ENCODE measurements at places on chromosomes 1 and 21. TPM values are rescaled to one million over a fixed set of nuclear protein-coding genes. Genes with fewer than 3 reads are reported as not detected.

GRCh38 chr1:30702823-30703222 is 20.6 kb downstream of the MATN1 start:
- peaks cover 3% of the 10 kb centered on the region for H3K36me3 ChIP-seq
- no peak for DNase-seq

GRCh38 chr1:169184812-169185211 is 78.3 kb downstream of the ATP1B1 start:
- H3K27ac ChIP-seq = no peak overlapping the region
- no peak overlapping the region for H3K4me3 ChIP-seq
- H3K27me3 ChIP-seq = no peaks in the 10 kb centered on the region
- no peaks in the 10 kb centered on the region for H3K4me1 ChIP-seq
- no peak for DNase-seq
- H3K36me3 ChIP-seq = peaks cover 3% of the 10 kb centered on the region

DNA sequence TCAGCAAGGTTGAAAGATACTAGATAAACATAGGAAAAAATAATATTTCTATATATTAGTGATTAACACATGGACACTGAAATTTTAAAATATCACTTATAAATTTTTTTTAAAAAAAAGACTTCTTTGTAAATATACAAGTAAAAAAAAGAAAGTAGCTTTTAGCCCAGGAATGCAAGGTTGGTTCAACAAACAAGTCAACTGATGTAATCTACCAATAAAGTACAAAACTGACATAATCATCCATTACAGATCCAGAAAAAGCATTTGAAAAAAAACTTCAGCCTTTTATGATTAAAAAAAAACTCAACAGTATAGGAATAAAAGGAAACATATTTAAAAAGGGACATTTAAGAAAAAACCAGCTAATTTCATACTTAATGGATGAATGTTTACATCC is 48.4 kb downstream of the TRMT1L start:
- H3K4me1 ChIP-seq = no peaks in the 10 kb centered on the region
- H3K36me3 ChIP-seq = peaks cover 3% of the 10 kb centered on the region
- no peak overlapping the region for H3K27ac ChIP-seq
- no peak overlapping the region for H3K4me3 ChIP-seq
- DNase-seq = no peak

The CFAP45 gene
- total RNA-seq = 6.3 TPM

The EXTL1 gene
- total RNA-seq = not detected

GRCh38 chr1:246930830-246931548 is 759 bp downstream of the AHCTF1 start:
- peaks cover 4% of the 10 kb centered on the region for H3K36me3 ChIP-seq
- DNase-seq = peak; percentile 53
- H3K4me1 ChIP-seq = peaks cover 35% of the 10 kb centered on the region

GRCh38 chr1:219402925-219403324 is 210.0 kb downstream of the ZC3H11B start:
- H3K36me3 ChIP-seq = peaks cover 5% of the 10 kb centered on the region
- no peak for DNase-seq
- no peaks in the 10 kb centered on the region for H3K4me1 ChIP-seq
- peaks cover 7% of the 10 kb centered on the region for H3K27me3 ChIP-seq
- no peak overlapping the region for H3K4me3 ChIP-seq
- H3K27ac ChIP-seq = no peak overlapping the region

The PTBP2 gene
- total RNA-seq = 25.9 TPM

DNA sequence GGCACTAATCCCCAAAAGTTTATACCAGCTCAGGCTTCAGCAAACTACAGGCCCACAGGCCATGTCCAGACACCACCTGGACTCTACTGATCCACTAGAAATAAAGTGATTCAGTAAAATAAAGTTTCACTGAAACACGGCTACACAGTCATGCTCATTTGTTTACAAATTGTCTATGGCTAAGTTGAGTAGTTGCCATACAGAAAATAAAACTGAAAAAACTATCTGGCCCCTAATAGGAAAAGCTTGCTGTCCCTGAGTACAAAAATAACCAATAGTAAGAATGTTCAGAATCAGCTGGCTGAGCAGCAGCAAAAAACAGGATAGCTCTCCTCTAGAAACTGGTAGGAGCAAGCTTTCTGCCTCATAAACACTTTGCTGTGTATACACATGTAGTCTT is 221.5 kb downstream of the RERE start:
- no peak overlapping the region for H3K4me3 ChIP-seq
- H3K36me3 ChIP-seq = no peaks in the 10 kb centered on the region
- H3K4me1 ChIP-seq = peaks cover 4% of the 10 kb centered on the region
- DNase-seq = no peak
- H3K27me3 ChIP-seq = no peaks in the 10 kb centered on the region
- no peak overlapping the region for H3K27ac ChIP-seq

The PLA2G2F gene
- not detected for total RNA-seq

The FALEC gene
- total RNA-seq = not detected

The GLRX2 gene
- total RNA-seq = 7.0 TPM

- DNase-seq = no peak
- no peak overlapping the region for H3K27ac ChIP-seq
- peaks cover 19% of the 10 kb centered on the region for H3K4me1 ChIP-seq
These were observed 9.0 kb upstream of the HTR6 start for GRCh38 chr1:19655718-19656080.

- no peak overlapping the region for H3K4me3 ChIP-seq
- DNase-seq = no peak
- H3K27ac ChIP-seq = no peak overlapping the region
- no peaks in the 10 kb centered on the region for H3K27me3 ChIP-seq
- no peaks in the 10 kb centered on the region for H3K36me3 ChIP-seq
These were observed 150.3 kb downstream of the NCAM2 start for GRCh38 chr21:21148514-21148913.

DNA sequence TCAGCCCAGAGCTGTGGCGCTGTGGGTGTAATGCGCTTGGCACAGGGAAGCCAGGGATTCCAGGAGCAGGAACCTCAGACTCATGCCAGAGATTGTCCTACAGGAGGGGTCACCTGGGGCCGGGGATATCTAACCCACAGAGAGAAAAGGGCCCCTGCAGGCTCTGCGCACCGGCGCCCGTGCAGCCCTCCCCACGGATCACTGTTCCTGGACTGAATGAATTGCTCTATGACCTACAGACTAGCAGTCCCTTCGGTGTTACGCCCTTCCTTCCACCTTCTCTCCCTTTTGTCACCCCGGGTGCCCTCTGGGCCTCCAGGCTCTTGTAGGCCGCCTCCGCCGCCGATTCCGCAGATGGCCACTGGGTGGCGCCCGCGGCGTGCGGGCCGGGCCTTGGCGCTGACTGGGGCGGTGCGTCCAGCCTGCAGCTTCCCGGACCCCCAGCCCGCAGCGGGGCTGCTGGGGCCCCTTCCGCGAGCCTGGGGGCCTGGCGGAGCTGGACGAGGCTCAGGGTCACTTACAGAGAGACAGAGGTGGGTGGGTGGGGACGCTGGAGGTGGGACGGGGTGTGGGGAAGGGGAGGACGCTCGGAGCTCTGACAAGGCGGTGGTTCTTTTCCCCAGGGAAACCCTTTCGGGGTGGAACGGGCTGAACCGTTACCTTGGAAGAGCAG is 101.3 kb downstream of the IER5 start:
- H3K4me1 ChIP-seq = peaks cover 8% of the 10 kb centered on the region
- H3K27ac ChIP-seq = peak overlapping the region; percentile 60
- H3K4me3 ChIP-seq = peak overlapping the region; percentile 67

GRCh38 chr1:197441999-197442414 is 174.0 kb downstream of the CRB1 start:
- DNase-seq = no peak
- peaks cover 14% of the 10 kb centered on the region for H3K27me3 ChIP-seq
- H3K4me3 ChIP-seq = no peak overlapping the region
- H3K4me1 ChIP-seq = no peaks in the 10 kb centered on the region
- H3K36me3 ChIP-seq = no peaks in the 10 kb centered on the region
- H3K27ac ChIP-seq = no peak overlapping the region

DNA sequence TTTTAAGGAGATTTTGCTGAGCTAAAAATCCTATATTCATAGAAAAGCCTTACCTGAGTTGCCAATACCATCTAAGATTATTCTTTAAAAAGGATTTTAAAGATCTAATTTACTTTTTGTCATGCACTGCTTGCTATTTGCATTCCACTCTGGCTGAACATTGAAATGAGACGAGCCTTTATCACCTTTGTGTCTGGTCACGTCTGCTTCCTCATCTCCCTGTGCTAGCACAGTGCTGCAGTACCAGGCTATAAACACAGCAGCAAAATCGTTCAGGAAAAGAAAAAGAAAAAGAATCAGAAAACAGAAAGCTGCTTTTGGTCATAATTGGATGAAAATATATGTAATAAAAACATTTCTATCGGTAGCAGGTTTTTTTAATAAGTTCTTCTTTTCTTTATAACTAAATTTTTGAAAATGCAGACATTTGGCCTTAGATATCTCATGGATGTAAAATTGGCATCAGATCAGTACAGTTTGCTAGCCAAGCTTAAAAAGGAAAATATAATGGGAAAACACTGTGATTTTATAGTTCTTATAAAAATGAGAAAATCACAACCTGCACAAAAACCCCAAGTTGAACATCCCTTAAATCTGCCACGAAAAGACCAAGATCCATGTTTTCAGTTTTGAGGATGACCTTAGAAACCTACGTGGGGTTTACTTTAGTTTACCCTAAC is 735.7 kb upstream of the CXADR start:
- no peak overlapping the region for H3K27ac ChIP-seq
- no peaks in the 10 kb centered on the region for H3K36me3 ChIP-seq
- no peaks in the 10 kb centered on the region for H3K4me1 ChIP-seq
- no peak for DNase-seq
- no peaks in the 10 kb centered on the region for H3K27me3 ChIP-seq

DNA sequence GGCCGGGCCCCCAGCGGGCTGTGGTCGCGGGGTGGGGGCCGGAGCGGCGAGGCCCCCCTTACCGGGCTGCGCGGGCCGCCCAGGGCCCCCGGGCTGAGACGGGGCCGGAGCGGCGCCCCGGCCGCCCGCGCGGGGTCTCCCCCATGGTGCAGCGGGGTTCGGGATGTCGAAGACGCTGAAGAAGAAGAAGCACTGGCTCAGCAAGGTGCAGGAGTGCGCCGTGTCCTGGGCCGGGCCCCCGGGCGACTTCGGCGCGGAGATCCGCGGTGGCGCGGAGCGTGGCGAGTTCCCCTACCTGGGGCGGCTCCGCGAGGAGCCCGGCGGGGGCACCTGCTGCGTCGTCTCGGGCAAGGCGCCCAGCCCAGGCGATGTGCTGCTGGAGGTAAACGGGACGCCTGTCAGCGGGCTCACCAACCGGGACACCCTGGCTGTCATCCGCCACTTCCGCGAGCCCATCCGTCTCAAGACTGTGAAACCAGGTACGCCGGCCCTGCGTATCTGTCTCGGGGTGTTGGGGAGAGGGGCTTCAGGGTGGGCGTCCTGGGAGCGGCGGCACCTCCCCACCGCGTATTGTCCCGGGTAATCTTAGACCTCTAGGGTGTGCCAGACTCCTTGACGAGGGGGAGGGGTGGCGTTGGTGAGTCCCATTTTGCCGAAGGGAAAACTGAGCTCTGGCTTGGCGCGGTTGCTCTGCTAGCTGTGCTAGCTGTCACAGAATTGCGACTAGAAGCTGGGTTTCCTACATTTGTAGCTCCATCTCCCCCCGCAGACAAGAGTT is 745 bp downstream of the MAGI3 start:
- peaks cover 2% of the 10 kb centered on the region for H3K36me3 ChIP-seq
- peak overlapping the region; percentile 97 for H3K4me3 ChIP-seq
- H3K27ac ChIP-seq = peak overlapping the region; percentile 47

- H3K4me1 ChIP-seq = no peaks in the 10 kb centered on the region
- no peak overlapping the region for H3K27ac ChIP-seq
- no peak overlapping the region for H3K4me3 ChIP-seq
- DNase-seq = no peak
- H3K36me3 ChIP-seq = peaks cover 2% of the 10 kb centered on the region
These were observed 6.8 kb downstream of the COL18A1 start for GRCh38 chr21:45411810-45412206.

GRCh38 chr21:45922648-45923047 is 58.9 kb upstream of the COL6A1 start:
- no peak for DNase-seq
- no peak overlapping the region for H3K27ac ChIP-seq
- H3K36me3 ChIP-seq = no peaks in the 10 kb centered on the region
- H3K4me3 ChIP-seq = no peak overlapping the region
- peaks cover 12% of the 10 kb centered on the region for H3K4me1 ChIP-seq

The CFHR3 gene
- not detected for total RNA-seq

The TRPM2 gene
- 26.1 TPM for total RNA-seq

The LRRC38 gene
- total RNA-seq = not detected

The CR1 gene
- 27.6 TPM for total RNA-seq

- H3K27ac ChIP-seq = no peak overlapping the region
- H3K36me3 ChIP-seq = peaks cover 2% of the 10 kb centered on the region
These were observed 126.9 kb downstream of the ESRRG start for GRCh38 chr1:216596281-216596862.

- no peak overlapping the region for H3K27ac ChIP-seq
- no peak overlapping the region for H3K4me3 ChIP-seq
- H3K36me3 ChIP-seq = no peaks in the 10 kb centered on the region
These were observed 624.2 kb downstream of the PLPP3 start for GRCh38 chr1:55955016-55955621.

The CHIA gene
- not detected for total RNA-seq

DNA sequence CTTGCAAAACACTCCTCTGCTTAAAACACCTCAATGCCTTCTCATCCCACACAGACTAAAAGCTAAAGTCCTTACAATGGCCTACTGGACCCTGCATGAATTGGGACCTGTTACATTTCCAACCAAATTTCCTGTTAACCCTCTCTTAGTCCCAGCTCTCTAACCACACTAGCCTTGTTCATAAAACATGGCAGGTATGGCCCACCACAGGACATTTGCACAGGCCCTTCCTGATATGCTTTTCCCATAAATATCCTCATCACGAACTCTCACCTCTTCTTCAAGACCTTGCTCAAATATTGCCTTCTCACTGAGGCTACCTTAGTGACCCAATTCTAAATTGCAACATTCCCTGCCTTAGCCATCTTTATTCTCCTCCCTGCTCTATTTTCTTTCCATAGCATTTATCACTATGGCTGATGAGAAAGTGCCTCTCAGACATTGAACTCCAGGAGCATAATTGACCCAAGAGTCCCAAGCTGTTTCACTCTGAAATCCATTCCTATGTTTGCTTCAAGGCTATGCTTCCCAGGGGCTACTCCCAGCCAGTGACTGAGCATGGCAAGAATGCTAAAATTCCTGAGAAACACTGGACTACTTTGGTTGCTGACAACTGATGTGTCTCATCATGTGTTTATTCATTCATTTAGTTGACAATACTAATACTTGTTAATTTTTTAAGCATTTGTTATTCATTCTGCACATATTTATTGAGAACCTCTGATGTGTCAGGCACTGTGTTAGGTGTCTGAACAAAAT is 2.7 kb upstream of the PALMD start:
- H3K27me3 ChIP-seq = peaks cover 23% of the 10 kb centered on the region

Measured in T-helper 17 cell (primary cell).